ENCODE measurements at places on chromosomes 2 and 18. TPM values are rescaled to one million over a fixed set of nuclear protein-coding genes. Genes with fewer than 3 reads are reported as not detected.

GRCh38 chr2:225457482-225457881, 58.0 kb downstream of the NYAP2 start:
- H3K27me3 ChIP-seq = no peaks in the 10 kb centered on the region
- H3K4me1 ChIP-seq = no peaks in the 10 kb centered on the region
- no peak overlapping the region for H3K27ac ChIP-seq

The SERPINB7 gene
- not detected for total RNA-seq

The TTC31 gene
- 6.2 TPM for total RNA-seq

GRCh38 chr18:35067454-35067853, 26.2 kb downstream of the MAPRE2 start:
- H3K27me3 ChIP-seq = no peaks in the 10 kb centered on the region
- H3K4me1 ChIP-seq = peaks cover 19% of the 10 kb centered on the region
- DNase-seq = no peak
- peak overlapping the region; percentile 52 for H3K27ac ChIP-seq

The C2orf92 gene
- total RNA-seq = 0.85 TPM

DNA sequence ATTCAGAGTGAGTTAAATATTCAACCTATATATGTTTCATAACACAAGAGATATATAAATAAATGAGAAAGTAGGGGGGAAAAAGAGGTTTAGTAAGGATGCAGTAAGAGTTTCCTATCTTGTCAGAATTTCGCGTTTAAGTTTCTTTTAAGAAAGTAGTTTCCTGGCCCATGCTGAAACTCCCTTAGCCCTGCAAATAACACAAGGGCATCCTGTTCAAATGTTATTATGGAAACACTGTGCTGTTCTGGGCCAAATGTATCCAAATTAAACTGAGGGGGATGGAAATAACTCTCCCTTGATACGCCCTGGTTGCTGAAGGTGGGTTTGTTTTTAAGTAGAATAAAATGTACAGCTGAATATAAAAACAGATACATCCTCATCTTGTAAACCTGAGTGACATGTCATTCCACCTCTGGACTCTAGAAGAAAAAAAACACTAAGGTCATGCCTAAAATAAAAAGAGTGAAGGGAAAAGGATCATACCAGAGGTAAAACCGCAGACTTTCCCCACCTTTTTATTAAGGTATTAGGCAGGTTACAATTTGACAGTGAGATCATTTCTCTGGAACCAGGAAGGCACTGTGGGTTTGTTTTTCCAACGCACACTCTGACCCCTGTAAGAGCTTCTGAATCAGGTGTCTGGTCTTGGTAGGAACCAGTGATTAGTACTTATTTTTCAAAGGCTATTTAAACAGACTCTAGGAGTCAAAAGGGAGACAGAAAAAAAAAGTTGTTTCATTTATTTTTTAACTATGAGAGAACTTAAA, 16.7 kb downstream of the BCL2 start:
- H3K27me3 ChIP-seq = no peaks in the 10 kb centered on the region
- H3K4me3 ChIP-seq = no peak overlapping the region
- H3K4me1 ChIP-seq = peaks cover 13% of the 10 kb centered on the region

GRCh38 chr2:50602636-50603327, 429.1 kb downstream of the NRXN1 start:
- H3K4me3 ChIP-seq = no peak overlapping the region
- DNase-seq = no peak
- no peak overlapping the region for H3K27ac ChIP-seq
- no peaks in the 10 kb centered on the region for H3K36me3 ChIP-seq

The APLF gene
- 3.3 TPM for total RNA-seq

GRCh38 chr2:42722320-42723190, 41.4 kb downstream of the OXER1 start:
- H3K27ac ChIP-seq = no peak overlapping the region
- no peak overlapping the region for H3K4me3 ChIP-seq
- DNase-seq = no peak
- H3K4me1 ChIP-seq = no peaks in the 10 kb centered on the region
- no peaks in the 10 kb centered on the region for H3K27me3 ChIP-seq
- H3K36me3 ChIP-seq = no peaks in the 10 kb centered on the region

- H3K27me3 ChIP-seq = no peaks in the 10 kb centered on the region
- no peaks in the 10 kb centered on the region for H3K36me3 ChIP-seq
- H3K4me1 ChIP-seq = peaks cover 3% of the 10 kb centered on the region
- no peak overlapping the region for H3K4me3 ChIP-seq
Observed at GRCh38 chr2:62460175-62460574, 45.8 kb downstream of the TMEM17 start.

GRCh38 chr18:42328931-42329330, 373.9 kb downstream of the PIK3C3 start:
- DNase-seq = no peak
- no peak overlapping the region for H3K4me3 ChIP-seq
- H3K36me3 ChIP-seq = no peaks in the 10 kb centered on the region

GRCh38 chr2:101399021-101399799, 11.9 kb upstream of the CREG2 start:
- H3K27me3 ChIP-seq = peaks cover 19% of the 10 kb centered on the region
- H3K27ac ChIP-seq = no peak overlapping the region
- DNase-seq = no peak
- H3K4me3 ChIP-seq = no peak overlapping the region
- no peaks in the 10 kb centered on the region for H3K36me3 ChIP-seq
- H3K4me1 ChIP-seq = no peaks in the 10 kb centered on the region

DNA sequence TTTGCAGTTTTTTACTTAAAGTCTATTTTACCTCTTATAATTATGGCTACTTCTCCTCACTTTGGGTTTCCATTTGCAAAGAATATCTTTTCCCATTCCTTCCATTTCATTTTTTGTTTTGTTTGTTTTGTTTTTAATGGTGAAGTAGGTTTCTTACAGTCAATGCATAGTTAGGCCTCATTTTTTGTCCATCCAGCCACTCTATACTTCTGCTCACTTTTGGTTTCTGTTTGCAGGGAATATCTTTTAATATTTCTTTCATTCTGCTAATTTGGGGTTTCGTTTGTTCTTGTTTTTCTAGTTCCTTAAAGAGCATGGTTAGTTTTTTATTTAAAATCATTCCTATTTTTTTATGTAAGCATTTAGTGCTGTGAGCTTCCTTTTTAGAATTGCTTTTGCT, 339.4 kb downstream of the GRB14 start:
- H3K4me3 ChIP-seq = no peak overlapping the region
- no peaks in the 10 kb centered on the region for H3K4me1 ChIP-seq
- no peak for DNase-seq
- H3K27me3 ChIP-seq = no peaks in the 10 kb centered on the region
- no peak overlapping the region for H3K27ac ChIP-seq
- H3K36me3 ChIP-seq = no peaks in the 10 kb centered on the region

DNA sequence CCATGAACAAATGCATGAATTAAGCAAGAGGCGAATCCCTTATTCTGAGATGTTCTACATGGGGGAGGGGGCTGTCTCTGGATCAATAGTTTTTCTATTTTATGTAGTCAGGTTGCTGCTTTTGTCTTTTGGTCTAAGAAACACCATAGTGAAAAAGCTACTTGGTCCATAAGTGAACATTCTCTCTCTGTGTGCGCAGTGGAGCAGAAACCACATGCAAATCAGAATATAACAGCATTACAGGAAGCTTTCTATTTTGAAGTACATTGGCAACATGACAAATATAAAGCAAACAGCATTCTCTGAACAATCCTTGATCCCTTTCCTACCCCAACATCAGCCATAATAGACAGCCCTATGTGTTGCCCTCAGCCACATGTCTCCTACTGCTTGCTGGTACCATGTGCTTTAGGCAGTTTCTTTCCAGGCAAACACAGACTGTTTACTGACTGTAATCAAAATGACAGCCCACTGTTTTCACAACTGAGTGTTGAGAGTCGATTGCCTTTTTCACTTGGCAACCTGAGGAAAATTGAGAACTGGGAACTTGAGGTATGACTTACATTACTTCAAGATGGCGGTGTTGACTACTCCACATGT, 10.6 kb downstream of the SCN3A start:
- no peak overlapping the region for H3K4me3 ChIP-seq
- no peak for DNase-seq
- no peak overlapping the region for H3K27ac ChIP-seq
- H3K36me3 ChIP-seq = no peaks in the 10 kb centered on the region
- no peaks in the 10 kb centered on the region for H3K27me3 ChIP-seq

DNA sequence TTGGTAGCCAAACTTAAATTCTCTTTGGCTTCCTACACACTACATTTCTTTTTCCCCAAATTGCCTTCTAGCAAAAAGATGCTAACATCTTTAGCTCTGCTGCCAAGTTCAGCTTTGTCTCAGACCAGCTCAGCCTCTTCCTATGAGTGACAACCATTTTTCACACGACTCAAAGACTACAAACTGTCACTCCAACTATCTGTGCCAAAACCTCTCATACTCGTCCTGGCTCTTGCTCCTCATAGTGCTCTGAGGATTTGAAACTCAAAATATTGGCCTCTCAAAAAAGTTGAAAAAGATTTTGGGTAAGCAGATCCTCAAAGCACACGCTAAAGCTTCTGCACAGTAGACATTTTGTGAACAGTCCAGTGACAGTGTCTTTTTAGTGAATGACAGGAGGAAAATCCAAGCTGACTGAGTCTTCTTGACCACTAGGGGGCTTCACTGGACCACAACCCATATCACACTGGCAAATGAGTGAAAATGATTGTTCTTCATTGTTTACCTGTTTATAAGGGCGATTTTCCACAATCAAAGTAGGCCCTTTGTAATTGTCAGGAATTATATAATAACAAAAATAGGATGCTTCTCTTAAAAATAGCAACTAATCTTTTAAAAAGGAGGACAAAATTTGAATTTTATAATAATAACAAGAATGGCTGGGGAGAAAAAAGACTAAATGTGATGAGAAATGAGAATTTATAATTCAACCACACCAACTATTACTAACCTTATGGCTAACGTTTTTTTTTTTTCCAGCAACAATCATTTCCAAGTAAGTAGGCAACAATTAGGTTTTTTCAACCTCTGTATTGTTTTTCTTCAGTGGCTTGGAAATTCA, 85.5 kb upstream of the PGAP1 start:
- H3K4me3 ChIP-seq = no peak overlapping the region
- no peak for DNase-seq
- H3K27me3 ChIP-seq = no peaks in the 10 kb centered on the region
- H3K36me3 ChIP-seq = no peaks in the 10 kb centered on the region
- no peaks in the 10 kb centered on the region for H3K4me1 ChIP-seq

DNA sequence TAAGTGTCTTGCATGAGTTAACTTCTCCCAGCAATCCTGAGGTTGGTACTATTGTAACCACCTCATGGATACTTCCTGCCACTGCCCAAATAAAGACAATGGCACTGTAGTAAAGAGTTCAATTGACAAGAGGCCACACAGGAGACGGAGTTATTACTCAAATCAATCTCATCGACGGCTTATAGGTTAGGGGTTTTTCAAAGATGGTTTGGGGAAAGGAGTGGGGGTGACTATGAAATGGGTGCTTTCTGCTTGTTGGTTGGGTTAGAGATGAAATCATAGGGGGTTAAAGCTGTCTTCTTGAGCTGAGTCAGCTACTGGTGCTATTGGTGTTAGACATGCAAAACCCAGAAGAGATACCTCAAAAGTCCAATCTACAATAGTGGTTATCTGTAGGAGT, 1258.0 kb upstream of the ZEB2 start:
- H3K36me3 ChIP-seq = no peaks in the 10 kb centered on the region
- no peak overlapping the region for H3K27ac ChIP-seq
- no peaks in the 10 kb centered on the region for H3K4me1 ChIP-seq
- DNase-seq = no peak
- H3K4me3 ChIP-seq = no peak overlapping the region

The REG1B gene
- total RNA-seq = not detected

DNA sequence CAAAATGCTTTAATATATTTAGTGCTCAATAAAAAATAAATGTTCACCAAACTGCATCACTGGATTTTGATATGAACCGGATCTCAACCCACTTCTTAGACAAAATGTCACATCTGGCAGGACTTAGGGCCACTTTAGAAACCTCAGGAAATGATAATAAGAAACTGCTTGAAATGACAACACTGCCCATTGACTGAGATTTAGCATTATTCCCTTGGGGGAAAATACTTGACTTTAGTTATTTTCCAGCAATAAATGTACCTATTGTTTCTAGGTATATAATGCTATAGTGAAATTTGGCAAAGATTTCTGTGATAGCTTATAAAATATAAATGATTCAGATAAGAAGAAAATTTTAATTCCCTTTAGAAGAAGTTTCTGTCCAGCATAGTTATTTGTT, 195.1 kb downstream of the ICOS start:
- H3K4me3 ChIP-seq = no peak overlapping the region
- no peak for DNase-seq
- H3K36me3 ChIP-seq = no peaks in the 10 kb centered on the region
- H3K27me3 ChIP-seq = no peaks in the 10 kb centered on the region

DNA sequence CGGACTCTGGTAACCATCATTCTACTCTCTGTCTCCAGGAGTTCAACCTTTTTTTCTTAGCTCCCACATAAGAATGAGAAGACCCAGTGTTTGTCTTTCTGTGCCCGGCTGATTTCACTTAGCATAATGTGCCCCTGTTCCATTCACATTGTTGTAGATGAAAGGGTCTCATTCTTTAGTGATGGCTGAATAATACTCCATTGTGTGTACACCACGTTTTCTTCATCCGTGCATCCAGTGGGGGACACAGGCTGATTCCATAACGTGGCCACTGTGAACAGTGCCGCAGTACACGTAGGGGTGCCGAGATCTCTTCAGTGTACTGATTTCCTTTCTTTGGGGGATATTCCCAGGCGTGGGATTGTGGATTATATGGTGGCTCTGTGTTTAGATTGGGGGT, 72.3 kb upstream of the NFATC1 start:
- H3K4me3 ChIP-seq = no peak overlapping the region
- H3K27ac ChIP-seq = no peak overlapping the region
- DNase-seq = no peak
- H3K4me1 ChIP-seq = no peaks in the 10 kb centered on the region
- no peaks in the 10 kb centered on the region for H3K27me3 ChIP-seq

DNA sequence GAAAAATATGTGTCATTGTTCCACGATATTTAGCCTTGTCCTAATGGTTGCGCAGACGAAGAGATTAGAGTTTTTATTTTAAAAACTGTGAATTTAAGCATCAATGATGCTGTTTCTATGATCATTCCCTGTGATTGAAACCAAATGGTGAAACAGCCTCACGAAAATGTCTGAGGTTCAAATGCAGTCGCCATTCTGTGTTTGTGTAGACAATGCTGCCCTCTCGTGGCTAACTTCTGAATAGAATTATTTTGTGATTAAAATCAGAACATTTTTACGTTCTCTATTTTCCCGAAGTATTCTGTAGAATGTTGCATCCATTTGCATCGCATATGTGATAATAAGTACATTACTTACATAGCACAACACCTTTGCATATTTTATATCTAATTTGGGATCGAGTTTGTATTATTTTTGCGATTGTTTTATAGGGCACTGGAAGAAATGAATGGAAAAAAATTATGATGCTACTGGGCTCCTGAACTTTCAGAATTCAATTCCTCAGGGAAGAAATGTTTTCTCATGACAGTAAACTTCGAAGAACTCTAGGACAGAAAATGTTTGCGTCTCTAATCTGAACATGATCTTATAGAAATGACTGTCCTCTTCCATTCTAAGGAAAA, 54.8 kb upstream of the CREB1 start:
- no peaks in the 10 kb centered on the region for H3K36me3 ChIP-seq
- no peaks in the 10 kb centered on the region for H3K27me3 ChIP-seq
- no peak overlapping the region for H3K27ac ChIP-seq
- no peak overlapping the region for H3K4me3 ChIP-seq

- no peaks in the 10 kb centered on the region for H3K36me3 ChIP-seq
- peaks cover 15% of the 10 kb centered on the region for H3K4me1 ChIP-seq
- H3K4me3 ChIP-seq = no peak overlapping the region
- H3K27ac ChIP-seq = peak overlapping the region; percentile 85
- no peaks in the 10 kb centered on the region for H3K27me3 ChIP-seq
- peak; percentile 34 for DNase-seq
Observed at GRCh38 chr2:19802086-19802841, 99.5 kb downstream of the TTC32 start.

All from gastrocnemius medialis (tissue), 4 donors.